Pulmonary artery endothelial cell (primary cell): ENCODE measurements at places on chromosomes 13 and 19. TPM values are rescaled to one million over a fixed set of nuclear protein-coding genes. Genes with fewer than 3 reads are reported as not detected.

GRCh38 chr19:8366961-8367326 lies 3.0 kb downstream of the ANGPTL4 start:
- DNase-seq: no peak

DNA sequence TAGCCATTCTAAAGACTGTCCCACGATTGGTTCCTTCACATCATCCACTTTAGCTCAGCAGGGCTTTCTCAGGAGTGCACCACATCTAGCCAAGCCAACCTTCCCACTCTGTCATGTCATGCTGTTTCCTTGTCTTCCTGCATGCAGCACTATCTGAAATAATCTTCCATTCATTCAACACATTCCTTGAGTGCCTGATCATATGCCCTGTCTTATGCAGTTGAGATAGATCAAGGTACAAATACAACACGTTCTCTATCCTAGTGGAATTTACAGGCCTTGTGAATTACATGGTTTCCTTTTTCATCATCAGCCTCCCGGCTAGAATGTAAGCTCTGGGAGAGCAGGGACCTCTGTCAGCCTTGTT lies 6.8 kb upstream of the MRPS31 start:
- DNase-seq: no peak

- DNase-seq: no peak
Measured at GRCh38 chr19:4581666-4582553, 22.4 kb upstream of the SEMA6B start.

GRCh38 chr13:72456486-72456885 lies 270.9 kb downstream of the MZT1 start:
- no peak for DNase-seq

DNA sequence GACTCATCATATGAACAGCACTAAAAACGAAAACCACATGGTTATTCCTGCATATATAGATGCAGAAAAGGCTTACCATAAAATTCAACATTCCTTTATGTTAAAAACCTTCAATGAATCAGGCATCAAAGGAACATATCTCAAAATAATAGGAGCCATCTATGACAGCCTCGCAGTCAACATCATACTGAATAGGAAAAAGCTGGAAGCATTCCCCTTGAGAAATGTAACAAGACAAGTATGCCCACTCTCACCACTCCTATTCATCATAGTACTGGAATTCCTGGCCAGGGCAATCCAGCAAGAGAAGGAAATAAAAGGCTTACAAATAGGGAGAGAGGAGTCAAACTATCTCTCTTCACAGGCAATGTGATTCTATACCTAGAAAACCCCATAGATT lies 179.6 kb upstream of the HTR2A start:
- DNase-seq: no peak

DNA sequence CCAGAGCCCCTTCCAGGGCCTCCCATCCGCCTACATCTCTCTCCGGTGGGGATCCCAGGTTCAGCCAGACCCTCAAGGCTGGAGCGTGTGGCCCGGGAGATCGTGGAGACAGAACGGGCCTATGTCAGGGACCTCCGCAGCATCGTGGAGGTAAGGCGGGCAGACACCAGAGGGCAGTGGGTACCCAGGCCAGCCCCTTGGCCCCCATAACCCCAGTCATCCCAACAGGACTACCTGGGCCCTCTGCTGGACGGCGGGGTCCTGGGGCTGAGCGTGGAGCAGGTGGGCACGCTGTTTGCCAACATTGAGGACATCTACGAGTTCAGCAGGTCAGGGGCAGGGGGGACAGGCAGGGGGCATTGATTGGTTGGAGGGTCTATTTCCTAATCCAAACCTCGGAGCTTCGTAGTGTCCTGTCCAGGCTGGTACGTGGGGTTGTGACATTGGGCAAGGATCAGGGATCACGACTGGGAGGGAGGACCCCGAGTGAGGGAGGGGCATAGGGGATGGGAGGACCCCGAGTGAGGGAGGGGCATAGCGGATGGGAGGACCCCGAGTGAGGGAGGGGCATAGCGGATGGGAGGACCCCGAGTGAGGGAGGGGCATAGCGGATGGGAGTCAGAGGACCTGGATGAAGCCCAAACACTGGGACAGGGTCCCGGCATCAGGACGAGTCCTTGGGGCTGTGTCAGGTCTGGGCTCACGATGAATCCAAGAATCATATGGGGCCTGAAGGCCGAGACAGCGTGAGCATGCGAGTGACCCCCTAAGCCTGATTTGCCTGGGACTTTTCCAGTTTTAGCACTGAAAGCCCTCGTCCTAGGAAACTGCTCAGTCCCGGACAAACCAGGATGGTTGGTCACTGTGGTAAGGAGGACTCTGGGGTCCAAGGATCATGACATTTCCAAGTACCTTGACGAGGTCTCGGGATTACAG lies 2.9 kb downstream of the PLEKHG2 start:
- no peak for DNase-seq

DNA sequence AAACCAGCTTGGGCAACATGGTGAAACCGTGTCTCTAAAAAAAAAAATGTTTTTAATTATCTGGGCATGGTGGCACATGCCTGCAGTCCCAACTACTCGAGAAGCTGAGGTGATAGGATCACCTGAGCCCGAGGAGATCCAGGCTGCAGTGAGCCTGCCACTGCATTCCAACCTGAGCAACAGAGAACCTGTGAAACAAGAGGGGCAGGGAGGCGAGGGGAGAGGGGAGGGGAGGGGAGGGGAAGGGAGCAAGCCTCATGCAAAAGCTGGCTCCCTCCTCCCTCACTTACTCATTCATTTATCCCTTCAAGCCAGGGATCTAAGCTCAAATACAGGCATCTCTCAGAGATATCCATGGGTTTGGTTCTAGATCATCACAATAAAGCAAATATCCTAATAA lies 8.9 kb downstream of the ATP7B start:
- no peak for DNase-seq

DNA sequence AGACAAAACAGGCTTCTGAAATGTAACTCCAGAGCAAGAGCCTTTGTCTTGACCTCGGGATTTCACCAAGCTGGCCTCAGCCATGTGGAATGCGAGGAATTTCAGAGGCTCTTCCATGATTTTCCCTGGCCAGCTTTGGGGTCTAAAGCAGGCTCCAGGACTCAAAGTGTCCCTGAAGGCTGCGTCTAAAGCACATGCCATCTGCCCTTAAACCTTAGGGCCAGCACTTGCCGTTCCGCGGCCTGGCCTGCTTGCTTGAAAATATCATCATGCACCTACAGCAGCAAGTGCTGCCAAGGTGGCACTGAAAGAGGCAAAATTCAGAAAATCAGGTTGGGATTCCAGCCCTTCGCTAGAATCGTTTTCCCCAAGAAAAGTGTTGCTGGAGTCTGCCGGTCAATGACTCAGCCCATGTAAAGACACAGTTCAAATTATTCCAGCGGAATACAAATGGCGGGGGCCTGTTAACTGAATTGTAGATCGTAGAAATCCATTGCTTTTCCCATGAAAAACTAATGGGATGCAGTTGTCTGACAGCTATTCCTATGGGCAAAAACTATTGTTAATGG lies 105.7 kb upstream of the RAP2A start:
- DNase-seq: peak; percentile 37

- DNase-seq: no peak
Measured at GRCh38 chr13:100633461-100633860, 41.1 kb downstream of the TMTC4 start.

- DNase-seq: no peak
Measured at GRCh38 chr19:40155749-40156265, 35.4 kb upstream of the MAP3K10 start.

GRCh38 chr13:113652404-113653263 lies 5.4 kb downstream of the ATP4B start:
- DNase-seq: no peak

- DNase-seq: no peak
Measured at GRCh38 chr19:29897466-29897865, 44.6 kb upstream of the URI1 start.

DNA sequence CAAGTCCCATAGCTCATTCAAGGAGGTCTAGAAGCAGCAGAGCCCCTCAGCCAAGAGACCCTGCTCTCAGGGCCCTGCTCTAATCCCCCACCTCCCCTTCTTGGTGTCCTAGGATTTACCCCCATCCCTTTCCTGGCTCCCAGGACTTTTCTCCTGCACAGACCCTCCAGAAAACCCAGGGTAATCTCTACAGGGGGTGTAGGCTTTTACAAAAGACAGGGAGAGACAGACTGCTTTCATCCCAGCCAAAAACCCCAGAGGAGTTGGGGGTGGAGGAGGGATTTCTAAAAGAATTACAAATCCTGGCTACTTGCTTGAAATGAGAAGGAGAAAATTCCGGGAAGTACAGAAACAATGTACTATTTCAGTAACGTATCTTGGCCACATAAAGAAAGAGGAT lies 133.3 kb downstream of the TNFSF13B start:
- DNase-seq: no peak

- peak; percentile 75 for DNase-seq
Measured at GRCh38 chr19:51131780-51132680, 7.3 kb downstream of the SIGLEC9 start.

- peak; percentile 55 for DNase-seq
Measured at GRCh38 chr13:101258071-101258470, 158.2 kb downstream of the NALCN start.

- DNase-seq: no peak
Measured at GRCh38 chr19:38478273-38478971, 44.9 kb downstream of the RYR1 start.

GRCh38 chr13:95679722-95680121 lies 2.8 kb downstream of the DNAJC3 start:
- DNase-seq: no peak

GRCh38 chr13:58619396-58620113 lies 988.0 kb downstream of the PCDH17 start:
- DNase-seq: no peak

DNA sequence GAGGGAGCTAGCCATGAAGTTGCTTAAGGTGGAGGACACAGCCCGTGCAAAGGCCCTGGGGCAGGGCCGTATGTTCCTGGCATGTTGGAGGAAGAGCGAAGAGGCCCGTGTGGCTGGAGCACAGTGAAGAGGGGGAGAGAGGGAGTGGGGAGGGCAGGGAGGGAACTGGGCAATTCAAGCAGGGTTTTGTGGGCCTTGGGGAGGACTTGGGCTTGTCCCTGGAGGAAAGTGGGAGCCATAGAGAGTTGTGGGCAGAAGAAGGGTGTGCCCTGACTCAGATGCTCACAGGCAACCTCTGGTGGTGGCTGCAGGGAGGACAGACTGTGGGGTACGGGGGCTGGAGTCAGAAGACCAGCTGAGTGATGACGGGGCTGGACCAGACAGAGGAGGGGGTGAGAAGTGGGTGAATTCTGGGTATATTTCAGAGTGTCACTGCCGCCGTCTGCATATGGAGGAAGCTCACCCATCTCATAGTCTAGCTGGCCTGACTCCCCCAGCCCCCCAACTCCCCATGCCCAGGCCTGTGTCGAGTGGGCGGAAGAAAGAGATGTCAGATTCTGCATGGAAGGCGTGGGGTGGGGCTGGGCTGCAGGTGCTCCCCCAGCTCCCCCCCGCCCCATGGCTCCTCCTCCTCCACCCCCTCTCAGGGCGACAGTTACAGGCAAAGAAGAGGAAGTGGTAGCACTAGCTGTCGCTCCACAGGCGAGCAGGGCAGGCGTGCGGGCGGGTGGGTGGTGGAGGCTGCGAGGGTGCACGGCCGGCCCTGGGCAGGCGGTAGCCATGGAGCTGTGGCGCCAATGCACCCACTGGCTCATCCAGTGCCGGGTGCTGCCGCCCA lies at the start of gene VAV1:
Gene VAV1, plus strand, starts transcription at position 681 of the 838 bp plus-strand sequence. Its CDS starts 100 bp downstream, at position 781.
- no peak for DNase-seq

GRCh38 chr19:19563348-19563848 lies 25.3 kb downstream of the CILP2 start:
- no peak for DNase-seq

DNA sequence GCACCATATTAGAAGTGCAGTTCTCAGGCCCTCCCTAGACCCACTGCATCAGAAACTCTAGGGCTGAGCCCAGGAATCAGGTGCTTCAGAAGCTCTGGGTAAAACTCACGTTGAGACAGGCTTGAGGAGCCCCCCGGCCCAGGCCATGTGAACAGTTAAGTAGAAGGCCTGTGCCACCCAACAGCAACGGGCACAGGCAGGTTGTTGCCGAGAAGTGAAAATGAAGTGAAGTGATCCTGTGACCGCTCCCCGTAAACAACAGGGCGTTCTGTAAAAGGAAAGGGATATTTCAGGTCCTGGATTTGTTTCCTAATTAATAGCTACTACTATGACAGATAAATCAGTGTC lies 128.8 kb downstream of the ATP11A start:
- DNase-seq: no peak

DNA sequence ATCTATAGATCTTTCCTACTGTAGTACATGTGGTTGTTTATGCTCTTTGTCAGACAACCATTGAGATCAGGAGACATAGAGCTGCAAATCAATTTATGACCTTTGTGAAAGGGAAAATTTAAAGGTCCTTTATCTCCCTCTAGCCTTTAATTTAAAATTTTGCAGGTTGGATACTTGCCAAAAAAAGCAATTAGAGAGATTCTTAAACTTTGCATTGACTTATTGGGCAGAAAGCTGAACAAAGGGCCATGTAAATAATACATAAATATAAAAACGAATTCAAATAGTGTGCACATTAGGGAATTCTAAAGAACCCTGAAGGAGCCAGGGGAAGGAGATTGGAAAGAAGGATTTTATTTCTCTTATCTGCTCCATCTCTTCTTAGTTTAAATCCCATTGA lies 22.0 kb upstream of the RB1 start:
- DNase-seq: no peak

Gene HNRNPA1L2
- total RNA-seq: 3.4 and 4.3 TPM in 2 replicates

Gene CD177
- not detected in 2 replicates for total RNA-seq

Gene CLDND2
- not detected in 2 replicates for total RNA-seq

Gene FKRP
- total RNA-seq: 15.4 and 21.3 TPM in 2 replicates

Gene WDR88
- total RNA-seq: 0.14 TPM in 1 of 2 replicates, not detected in the other
